H1 (cell line): ENCODE measurements at places on chromosomes 2 and 18.

- DNase-seq, result no peak
Measured at GRCh38 chr2:145203891-145204290, 684.0 kb upstream of the ZEB2 start.

DNA sequence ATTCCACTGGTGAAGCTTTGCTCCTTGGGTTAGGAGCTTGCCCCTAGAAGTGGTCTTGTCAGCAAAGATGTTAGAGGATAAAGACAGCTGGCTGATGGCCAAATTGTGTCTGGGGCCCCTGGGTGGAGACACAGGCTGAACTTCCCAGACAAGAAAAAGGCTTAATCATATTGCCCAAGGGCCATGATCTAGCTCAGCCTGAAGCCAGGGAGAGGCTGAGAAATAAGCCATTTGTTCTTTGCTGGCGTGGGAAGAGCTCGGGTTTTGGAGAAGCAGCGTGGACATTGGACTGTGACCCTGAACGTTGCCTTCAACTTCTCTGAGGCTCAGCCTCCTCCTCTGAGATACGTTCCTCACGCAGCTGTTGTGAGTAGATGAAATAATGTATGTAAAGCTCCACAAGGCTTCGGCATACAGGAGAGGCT lies 153.0 kb downstream of the ZFP36L2 start:
- DNase-seq, result no peak

DNA sequence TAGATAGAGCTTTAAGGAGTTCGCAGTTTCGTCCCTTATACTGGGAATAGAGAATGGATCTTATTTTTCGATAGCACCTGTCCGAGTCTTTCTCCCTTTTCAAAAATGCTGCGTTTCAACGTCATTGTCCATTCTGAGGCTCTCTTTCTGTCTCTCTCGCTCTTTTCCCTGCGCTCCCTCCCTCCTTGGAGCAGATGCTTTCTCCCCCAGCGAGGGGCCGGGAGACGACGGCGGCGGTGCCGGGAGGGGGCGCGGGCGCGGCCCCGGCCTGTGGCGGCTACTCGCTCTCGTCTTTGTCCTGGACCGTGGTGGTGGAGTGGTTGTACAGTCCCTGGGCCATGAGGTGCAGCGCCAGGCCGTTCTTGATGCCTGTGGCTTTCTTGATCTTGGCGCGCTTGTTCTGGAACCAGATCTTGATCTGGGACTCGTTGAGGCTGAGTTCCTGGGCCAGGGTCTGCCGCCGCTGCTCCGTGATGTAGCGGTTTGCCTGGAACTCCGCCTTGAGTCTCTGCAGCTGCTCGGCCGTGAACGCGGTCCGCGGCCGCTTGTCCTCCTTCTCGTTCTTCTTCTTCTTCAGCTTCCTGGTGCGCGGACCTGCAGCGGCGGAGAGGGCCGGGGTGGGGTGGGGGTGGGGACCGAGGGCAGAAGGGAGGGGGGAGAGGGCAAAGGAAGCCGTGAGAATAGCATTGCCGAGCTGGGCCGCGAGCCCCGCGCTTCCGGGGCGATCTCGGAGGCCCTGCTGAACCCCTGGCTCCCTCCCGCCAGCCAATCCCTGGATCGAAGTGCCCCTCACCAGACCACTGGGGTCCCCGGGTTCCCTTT lies 4.6 kb downstream of the EN1 start:
- DNase-seq, result no peak

DNA sequence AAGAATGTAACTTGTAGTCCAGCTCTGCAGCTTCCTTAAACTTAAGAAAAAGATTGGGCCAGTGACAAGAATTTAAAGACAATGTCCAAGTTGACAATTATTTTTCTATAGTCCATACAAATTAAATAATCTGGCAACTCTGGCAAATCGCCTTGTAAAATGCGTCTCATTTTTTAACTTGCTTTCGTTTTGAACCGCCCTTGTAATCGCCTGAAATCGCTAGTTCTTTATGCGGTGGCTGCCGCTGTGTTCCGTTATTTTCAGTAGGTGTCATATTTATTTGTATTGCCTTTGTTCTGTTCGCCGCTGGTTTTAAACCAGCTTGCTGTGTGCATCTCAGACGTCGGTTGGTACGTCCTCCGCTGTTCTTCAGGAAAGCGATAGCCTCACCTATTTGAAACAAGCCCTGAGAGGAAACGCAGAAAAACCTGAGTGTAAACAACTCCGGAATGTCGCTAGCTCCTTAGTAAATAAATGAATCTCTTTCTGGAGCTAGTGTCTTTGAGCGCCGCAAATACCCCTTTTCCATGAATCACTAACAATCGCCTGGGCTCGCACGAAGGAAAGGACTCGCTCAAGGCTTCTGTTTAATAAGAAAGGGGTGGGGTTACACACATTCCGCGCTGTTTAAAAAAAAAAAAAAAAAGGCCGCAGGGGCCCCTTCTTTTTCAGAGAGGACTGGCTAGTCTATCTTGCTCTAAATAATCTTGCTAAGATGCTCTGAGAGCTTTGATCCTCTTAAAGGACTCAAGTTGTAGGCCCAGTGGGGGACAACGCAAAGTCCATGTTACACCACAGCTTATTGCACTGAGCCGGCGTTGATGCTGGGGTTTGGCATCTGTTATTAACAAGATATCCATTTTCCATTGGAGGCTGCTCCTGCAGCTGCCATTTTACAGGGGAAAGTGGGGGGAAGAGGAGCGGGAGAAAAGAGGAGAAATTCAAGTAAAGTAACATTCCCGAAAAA lies 3.0 kb downstream of the HOXD8 start:
- peak; percentile 45 for DNase-seq

- DNase-seq, result no peak
Measured at GRCh38 chr2:193929131-193929530, 1727.9 kb upstream of the SLC39A10 start.

DNA sequence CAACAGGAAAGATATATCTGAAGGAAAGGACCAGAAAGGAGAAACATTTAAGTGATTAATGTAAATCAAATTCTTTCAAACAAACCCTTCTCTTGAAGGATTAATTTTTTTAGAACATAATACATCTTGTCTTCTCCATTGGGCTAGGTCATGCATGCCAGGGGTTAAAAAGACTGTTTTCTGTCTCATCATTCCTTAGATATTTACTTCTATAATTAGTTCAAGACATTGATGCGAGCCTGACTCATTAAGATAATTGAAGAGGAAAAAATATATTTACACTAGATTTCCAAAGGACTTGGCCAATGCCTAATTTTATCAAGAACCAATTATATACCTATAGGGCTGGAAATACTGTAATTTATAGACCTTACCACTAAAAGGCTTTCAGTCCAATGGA lies 166.6 kb upstream of the SETBP1 start:
- DNase-seq, result no peak
